ENCODE measurements at places on chromosomes 7 and 10. TPM values are rescaled to one million over a fixed set of nuclear protein-coding genes. Genes with fewer than 3 reads are reported as not detected.

The PNLIPRP2 gene
- total RNA-seq, result not detected

The CPA4 gene
- 2.7 TPM for total RNA-seq

The SYT15B gene
- total RNA-seq, result not detected

The IQCE gene
- 10.4 TPM for total RNA-seq

The PCLO gene
- under 0.01 TPM for total RNA-seq

The CDHR1 gene
- not detected for total RNA-seq

The MPP7 gene
- under 0.01 TPM for total RNA-seq

The GCK gene
- 3.2 TPM for total RNA-seq

The GNGT1 gene
- total RNA-seq, result not detected

The DPP6 gene
- total RNA-seq, result not detected

The ACTR3C gene
- 2.0 TPM for total RNA-seq

The PTPRZ1 gene
- not detected for total RNA-seq

The PRSS37 gene
- total RNA-seq, result not detected

The HILPDA gene
- total RNA-seq, result 10.1 TPM

All from bronchial smooth muscle cell (primary cell).